Aorta (tissue), 5 donors: ENCODE measurements at places on chromosomes 11 and 22. TPM values are rescaled to one million over a fixed set of nuclear protein-coding genes. Genes with fewer than 3 reads are reported as not detected.
A peak's percentile ranks its signal among the peaks of the same experiment; 100 is the strongest.

The PHETA2 gene
- total RNA-seq: 14.4 TPM

GRCh38 chr11:34621876-34622275 lies 983 bp downstream of the EHF start:
- no peak for DNase-seq

DNA sequence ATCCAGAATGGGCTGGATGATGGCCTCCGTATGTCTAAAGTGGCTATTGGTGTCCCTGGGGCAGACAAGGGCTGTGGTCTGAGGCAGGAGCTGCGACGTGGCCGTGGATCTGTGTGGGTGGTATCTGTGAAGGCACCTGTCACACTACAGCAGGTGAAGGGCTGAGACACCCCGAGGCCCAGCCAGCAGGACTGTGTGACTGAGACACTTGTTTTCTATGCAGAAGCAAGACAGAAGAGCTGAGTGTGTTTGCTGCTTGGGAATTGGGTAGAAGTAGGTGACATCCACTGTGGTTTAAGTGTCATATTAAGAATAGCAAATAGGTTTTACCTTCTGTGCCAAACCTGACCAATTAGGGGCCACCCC lies 35.0 kb downstream of the AMPD3 start:
- no peak for DNase-seq

DNA sequence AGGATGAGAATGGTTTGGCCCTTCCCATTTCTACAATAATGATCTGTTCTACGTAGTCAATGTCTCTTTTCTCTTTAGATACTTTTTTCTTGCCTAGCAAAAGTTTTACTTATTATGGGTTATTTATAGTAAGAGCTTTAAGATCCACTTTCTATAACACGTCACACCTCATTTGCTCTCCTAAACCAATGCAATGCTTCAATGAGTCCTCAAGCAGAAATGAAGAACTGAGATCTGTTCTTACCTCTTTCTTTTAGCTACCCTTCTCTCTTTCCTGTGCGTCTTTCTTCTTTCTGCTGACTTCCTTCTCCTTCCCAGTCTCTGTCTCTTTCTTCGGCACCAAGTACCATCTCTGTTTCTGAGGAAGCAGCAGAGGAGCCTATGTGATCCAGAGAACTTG lies 61.8 kb downstream of the SNX19 start:
- no peak for DNase-seq

The PLA2G3 gene
- total RNA-seq: not detected

- DNase-seq: no peak
Observed at GRCh38 chr11:3338569-3339339, 40.2 kb downstream of the ZNF195 start.

The CCDC81 gene
- total RNA-seq: 3.1 TPM

GRCh38 chr11:47560426-47560825 lies 5.0 kb upstream of the PTPMT1 start:
- no peak for DNase-seq

DNA sequence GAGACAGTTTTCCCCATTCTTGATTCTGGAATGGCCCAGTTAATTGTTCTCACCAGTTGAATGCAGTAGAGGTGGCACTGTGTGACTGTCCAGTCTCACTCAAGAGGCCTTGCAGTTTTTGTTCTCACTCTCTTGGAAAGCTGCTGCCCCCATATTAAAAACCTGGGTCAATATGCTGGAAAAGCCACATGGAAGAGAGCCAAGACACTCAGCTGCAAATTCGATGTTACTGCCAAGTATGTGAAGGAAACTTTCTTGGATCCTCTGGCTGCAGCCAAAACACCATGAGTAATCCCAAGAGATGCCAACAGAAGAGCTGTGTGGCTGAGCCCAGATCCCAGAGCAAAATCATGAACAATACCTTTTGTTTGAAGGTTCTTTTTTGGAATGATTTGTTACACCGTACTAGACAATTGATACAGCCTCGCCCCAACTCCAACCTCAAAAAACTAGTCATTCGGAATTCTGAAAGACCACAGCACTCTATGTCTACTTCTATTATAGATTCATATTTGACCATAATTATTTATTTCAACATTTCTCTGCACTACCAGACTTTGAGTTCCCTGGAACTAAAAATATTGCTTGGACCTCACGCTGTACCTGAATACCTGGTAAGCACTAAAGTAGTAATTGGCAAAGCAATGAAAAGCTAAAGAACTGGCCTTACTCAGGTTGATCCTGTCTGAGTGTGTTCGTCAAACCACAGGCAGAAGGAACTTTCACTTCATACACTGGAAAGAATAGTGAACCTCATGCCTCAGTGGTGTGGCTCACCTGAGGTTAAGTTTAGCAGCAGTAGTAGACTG lies 378.8 kb downstream of the ETS1 start:
- peak; percentile 61 for DNase-seq

The OR8H1 gene
- total RNA-seq: not detected

- DNase-seq: peak; percentile 98
Observed at GRCh38 chr22:39520226-39521105, at the start of gene ATF4. Gene ATF4, plus strand, starts transcription at chr22:39520562. Its CDS starts 884 bp downstream, at chr22:39521446.

GRCh38 chr11:133904818-133905515 lies 51.8 kb downstream of the IGSF9B start:
- DNase-seq: peak; percentile 7

DNA sequence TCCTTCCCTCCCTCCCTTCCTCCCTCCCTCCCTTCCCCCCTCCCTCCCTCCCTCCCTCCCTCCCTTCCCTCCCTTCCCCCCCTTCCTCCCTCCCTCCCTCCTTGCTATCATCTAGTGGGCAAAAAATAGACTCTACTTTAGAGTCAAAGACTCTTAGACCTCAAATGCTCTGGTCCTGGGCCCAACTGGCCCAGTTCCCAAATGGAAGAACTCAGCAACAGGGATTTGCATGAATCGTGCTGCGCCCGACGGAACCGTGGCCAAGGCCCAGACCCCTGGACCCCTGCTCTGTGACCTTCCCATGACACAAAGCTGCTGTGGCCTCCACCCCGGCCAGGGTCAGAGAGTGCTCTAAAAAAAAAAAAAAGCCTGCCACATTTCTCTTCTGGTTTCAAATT lies 97.4 kb downstream of the WNT7B start:
- no peak for DNase-seq

The OR10D3 gene
- total RNA-seq: not detected

- no peak for DNase-seq
Observed at GRCh38 chr11:10317776-10318526, 13.1 kb downstream of the ADM start.

- no peak for DNase-seq
Observed at GRCh38 chr11:17206463-17206862, 1.3 kb downstream of the PIK3C2A start.

The PAMR1 gene
- 2.3 TPM for total RNA-seq
